ENCODE measurements at places on chromosomes 16 and 17.

DNA sequence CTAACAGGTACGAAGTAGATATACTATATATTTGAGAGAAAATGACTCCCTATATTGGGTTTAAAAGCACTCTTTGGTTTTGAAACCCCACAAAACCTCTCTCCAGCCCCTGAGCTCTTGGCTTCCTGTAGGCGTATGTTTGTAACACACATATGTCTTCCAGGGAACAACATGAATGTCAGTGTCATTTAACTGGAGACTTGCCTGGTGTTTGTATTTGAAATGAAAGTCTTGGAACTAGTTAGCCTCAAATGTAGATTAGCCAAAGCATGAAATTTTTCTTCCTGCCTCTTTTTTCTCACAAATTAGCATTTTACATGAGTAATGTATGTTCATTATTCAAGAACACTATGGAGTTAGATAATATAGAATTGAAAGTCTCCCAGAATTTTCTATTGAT is 411.8 kb upstream of the ASIC2 start:
- DNase-seq, result no peak

- no peak for DNase-seq
Measured at GRCh38 chr17:16977932-16978331, 6.0 kb upstream of the TNFRSF13B start.

GRCh38 chr17:40615068-40615840 is 32.4 kb downstream of the SMARCE1 start:
- peak; percentile 13 for DNase-seq

DNA sequence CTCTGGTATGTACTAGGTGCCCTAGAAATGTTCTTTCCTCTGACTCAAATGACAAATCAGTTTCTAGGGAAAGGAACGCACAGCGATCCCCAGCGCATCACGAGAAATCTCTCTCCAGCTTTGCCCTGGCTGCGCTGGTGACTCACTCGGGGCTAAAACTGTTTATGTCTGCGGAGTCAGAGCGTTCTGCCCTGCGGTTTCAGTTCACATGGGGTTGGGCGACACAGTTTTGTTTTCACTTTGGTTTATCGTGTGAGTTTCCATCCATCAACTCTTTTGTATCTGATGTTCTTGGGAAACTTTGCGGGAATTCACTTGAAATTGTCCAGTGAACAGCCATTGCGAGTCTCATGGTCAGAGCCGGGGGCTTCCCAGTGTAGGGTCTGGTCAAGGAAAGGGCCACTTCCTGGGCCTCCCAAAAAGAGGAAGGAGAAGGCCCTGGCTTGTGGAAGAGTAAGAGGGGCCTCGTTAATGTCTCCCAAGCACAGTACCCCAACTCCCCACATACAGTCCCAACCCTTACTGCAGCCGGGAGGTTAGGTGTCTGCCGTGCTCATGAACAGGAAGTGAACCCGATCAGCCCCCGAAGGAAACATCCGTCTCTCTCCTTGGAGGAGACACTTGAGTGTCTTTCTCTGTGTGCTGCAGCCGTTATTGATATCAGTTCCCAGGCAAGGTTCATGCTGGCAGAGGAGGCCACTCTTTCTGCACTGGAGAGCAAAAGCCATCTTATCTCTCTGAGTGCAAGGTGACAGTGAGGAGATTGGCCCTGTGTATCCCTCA is 643.2 kb downstream of the WWOX start:
- no peak for DNase-seq

DNA sequence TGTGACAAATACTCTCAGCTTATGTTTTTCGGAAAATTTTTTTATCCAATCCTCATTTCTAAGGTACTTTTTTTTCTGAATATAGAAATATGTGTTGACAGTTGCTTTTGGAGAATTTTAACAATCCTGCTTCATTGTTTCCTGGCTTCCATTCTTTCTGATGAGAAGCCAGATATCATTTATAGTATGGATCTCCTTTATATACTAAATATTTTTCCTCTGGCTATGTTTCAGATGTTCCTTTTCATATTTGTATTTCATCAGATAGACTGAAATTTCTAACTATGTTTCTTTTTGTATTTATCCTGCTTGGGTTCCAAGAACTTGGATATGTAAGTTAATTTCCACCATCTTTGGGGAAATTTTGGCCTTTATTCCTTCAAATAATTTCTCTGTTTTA is 138.9 kb upstream of the CDH11 start:
- no peak for DNase-seq

GRCh38 chr17:42422958-42423712 is at the start of gene CAVIN1:
CAVIN1 (minus strand) TSS chr17:42423256; CDS start chr17:42423097, 159 bp downstream.
- DNase-seq, result peak; percentile 76

GRCh38 chr17:79791735-79792161 is 5.1 kb downstream of the CBX8 start:
- DNase-seq, result no peak

DNA sequence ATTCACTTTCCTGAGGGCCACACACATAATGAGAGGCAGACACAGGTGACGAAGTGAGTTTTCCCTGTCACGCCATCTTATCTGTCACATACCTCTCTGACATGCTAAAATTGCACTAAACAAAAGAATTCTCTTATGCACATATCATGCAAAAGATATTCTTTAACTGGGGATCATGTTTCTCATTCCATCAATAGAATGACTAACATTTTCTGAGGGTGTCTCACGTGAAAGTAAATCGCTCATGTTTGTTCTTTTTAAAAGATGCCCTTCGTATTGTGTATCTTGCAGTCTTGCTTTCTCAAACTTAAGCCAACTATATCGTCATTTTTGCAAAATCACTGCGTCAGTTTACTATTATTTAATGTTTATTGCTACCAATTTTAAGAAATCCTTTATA is 306.4 kb downstream of the WWOX start:
- no peak for DNase-seq

GRCh38 chr16:24771132-24771778 is 41.8 kb downstream of the TNRC6A start:
- DNase-seq, result no peak

DNA sequence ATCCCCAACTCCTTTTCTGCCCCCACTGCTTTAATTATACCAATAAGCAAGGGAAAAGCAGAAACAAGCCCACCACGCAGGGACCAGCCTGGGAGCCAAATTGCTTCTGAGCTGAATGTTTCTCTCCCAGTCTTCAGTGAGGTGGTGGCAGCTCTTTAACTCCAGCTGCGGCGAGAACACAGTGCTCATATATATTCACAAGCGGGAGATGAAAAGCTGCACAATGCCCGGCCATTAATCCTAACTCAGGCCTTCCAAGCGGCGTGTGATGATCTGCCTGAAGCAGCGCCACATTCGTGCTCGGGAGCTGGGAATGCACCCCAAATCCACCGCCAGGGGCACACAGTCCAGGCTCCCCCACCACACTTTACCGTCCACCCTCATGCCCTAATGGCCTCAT is 203.7 kb upstream of the SDK2 start:
- DNase-seq, result no peak

DNA sequence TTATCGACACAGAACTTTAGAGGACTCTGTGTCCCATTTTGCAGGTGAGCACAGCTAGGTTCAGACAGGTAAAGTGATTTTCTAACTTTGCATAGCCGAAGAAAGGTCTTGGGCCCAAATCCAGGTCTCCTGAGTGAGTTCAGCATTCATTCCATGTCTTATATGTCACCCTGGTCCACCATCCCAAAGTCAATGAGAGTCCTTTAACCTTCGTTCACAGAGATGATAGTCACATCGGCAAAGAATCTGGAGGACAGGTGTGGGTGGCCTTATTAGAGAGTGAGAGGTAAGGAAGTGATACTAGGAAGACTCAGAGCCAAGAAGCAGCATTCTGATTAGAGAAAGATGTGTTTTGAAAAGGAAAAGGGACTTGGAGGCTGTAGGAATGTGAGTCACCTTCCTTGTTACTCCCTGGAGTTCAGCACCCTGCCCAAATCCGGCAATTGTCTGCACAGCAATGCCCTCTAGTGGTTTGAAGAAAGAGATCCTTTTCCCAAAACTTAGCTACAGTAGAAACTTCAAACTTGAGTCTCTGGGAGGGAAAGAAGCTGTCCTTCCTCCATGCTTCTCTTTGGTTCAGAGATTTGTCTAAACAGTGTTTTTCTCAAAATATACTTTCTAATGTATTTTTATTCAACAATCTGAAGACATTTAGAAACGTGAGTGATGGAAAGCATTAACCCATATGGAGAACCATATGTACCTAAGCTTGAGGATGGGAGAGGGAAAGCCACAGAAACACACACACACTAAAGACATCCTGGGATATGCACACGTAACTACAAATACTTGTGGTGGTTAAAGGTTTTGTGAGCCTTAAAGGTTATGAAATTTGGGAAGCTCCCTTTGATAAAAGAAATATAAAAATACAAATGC is 96.4 kb upstream of the SHISA6 start:
- DNase-seq, result no peak

- DNase-seq, result no peak
Measured at GRCh38 chr17:12250973-12251372, 230.3 kb downstream of the MAP2K4 start.

GRCh38 chr16:22847100-22847499 is 33.1 kb downstream of the HS3ST2 start:
- DNase-seq, result no peak

- DNase-seq, result no peak
Measured at GRCh38 chr16:75389096-75389690, 44.1 kb downstream of the CFDP1 start.

DNA sequence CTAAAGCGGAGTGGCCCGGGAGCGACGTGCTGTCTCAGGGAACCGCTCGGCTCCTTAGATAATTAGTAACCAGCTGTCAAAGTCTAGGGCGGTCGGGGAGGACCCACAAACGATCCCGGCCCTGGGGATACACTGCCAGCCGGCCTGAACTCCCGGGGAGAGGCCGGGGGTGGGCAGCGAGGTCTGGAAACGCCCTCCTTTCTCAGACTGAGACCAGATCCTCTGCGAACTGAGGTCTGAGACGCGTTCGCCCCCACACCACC is 1.3 kb downstream of the HNF1B start:
- DNase-seq, result no peak

- DNase-seq, result no peak
Measured at GRCh38 chr17:12320286-12320685, 299.6 kb downstream of the MAP2K4 start.

- no peak for DNase-seq
Measured at GRCh38 chr16:85379041-85380001, 233.8 kb upstream of the GSE1 start.

- DNase-seq, result no peak
Measured at GRCh38 chr17:15321556-15322251, 19.7 kb downstream of the TEKT3 start.

DNA sequence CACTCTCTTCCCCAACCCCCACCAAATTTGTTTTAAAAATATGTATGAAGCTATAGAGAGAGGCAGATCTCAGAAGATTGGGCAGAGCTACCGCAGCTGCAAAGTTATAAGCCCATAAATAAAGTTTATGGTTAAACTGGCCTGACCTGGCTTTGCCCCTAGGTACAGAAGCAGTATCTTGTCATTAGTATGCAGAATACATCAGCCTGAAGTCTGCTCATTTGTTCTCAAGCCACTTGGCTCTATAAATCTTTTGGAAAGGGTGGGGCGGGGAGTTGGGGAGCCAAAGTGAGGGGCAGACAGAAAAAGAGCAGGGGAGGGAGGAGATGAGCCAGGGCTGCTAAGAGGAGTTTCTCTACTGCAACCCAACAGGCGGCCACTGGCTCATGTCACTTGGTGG is 113.2 kb downstream of the SOX9 start:
- DNase-seq, result no peak

GRCh38 chr16:87927195-87927562 is 9.2 kb downstream of the CA5A start:
- no peak for DNase-seq

DNA sequence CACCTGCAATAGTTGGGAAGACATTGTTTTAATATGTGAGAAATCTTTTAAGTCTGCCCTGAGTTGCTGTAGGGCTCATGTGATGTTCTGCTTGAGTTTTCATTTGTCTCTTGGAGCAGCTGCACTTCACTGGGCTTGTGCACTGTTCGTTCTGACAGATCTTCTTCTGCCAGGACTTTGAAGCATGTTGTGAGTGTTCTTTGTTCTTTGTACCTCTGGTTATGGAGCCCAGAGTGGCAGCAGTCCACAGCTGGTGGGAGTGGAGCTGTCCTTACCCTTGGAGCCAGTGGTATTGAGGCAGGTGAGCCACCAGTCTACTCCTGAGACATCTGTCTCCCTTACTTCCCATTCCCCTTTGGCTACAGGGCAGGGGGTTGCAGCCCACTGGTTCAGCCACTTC is 64.6 kb downstream of the GNAO1 start:
- DNase-seq, result no peak

GRCh38 chr17:81519284-81520020 is 6.9 kb upstream of the ACTG1 start:
- peak; percentile 35 for DNase-seq

GRCh38 chr16:66481081-66481942 is 54.2 kb downstream of the BEAN1 start:
- no peak for DNase-seq

- DNase-seq, result no peak
Measured at GRCh38 chr16:88758227-88758943, 26.6 kb downstream of the PIEZO1 start.

DNA sequence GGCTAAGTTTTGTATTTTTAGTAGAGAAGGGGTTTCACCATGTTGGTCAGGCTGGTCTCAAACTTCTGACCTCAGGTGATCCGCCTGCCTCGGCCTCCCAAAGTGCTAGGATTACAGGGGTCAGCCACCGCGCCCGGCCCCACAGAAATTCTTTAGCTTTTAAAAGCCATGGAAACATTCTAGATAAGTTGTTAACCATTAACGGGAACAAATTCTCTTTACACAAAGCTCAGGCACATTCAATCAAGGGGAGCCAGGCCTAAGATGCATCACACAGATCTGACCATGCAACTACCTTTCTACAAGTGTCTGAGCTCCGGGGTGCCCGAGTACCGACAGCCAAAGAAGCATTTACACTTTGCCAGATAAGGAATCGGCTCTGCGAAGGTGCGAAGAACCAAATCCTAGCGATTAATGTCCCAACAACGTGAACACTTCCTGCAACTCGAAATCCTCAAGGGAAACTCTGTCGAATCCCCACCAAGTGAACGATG is 1.0 kb downstream of the EMC8 start:
- no peak for DNase-seq

GRCh38 chr17:20121359-20122253 is 112.4 kb downstream of the SPECC1 start:
- peak; percentile 17 for DNase-seq

GRCh38 chr17:43694081-43694870 is 32.6 kb upstream of the MEOX1 start:
- DNase-seq, result peak; percentile 79

DNA sequence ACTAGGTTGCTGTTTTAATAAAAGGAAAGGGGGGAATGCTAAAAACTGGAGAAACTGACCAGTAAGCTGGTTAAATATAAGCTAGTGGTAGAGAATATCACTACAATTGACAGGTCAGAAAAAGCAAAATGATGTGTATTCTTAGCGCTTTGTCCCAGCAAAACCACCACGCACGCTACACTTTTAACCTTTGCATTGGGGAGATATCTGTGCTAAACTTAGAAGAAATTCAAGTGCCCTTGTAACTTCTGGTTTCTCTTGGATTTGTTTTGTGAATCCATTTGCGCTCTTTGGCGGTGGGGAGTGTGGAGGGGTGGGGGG is 1.4 kb downstream of the GAN start:
- DNase-seq, result no peak

GRCh38 chr16:57886427-57886826 is 84.1 kb upstream of the KIFC3 start:
- DNase-seq, result no peak
